Myocyte (in vitro differentiated cells): ENCODE measurements at places on chromosomes 13 and 19.

DNA sequence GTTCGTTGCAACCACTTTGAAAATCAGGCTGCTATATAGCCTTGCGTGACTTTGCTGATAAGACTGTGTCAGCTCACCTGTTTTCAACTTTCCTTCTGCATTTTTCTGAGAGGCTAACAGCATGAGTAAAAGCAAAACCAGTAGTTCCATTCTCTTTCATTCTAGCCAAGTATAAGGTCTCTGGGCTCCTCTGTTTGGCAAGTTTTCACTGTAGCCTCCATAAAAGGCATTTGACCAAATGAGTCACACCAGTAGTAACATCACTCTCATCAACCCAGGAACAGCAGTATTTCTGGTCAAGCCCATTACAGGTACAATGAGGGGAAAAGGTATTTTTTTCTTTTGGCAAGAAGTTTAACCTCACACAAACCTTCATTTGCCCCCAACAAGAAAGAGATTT, 1149.8 kb upstream of the MIR17HG start:
- no peak for DNase-seq

DNA sequence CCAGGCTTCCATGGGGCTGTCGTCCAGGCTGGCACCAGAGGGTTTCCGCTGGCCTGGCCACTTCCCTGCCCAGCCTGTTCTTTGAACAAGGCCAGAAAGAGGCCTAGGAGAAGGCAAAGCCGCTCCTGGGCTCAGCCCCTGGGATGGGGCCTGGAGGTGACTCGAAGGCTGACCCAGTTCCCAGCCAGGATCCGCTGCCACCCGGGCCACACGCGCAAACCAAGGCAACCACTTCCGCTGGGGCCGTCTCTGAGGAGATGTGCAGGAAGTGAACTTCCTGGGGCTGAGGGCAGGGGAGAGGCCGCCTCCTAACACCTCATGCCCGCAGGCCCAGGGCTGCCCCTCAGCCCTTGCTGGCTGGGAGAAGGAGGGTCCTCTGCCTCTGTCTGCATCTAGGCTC, 15.2 kb downstream of the PLEKHF1 start:
- DNase-seq: no peak

- DNase-seq: no peak
Observed at GRCh38 chr13:65911546-65912193, 1318.5 kb downstream of the PCDH9 start.

- DNase-seq: no peak
Observed at GRCh38 chr13:110509971-110510786, 51.3 kb downstream of the RAB20 start.

GRCh38 chr19:2549701-2550191, 73.8 kb downstream of the GADD45B start:
- DNase-seq: peak; percentile 88

DNA sequence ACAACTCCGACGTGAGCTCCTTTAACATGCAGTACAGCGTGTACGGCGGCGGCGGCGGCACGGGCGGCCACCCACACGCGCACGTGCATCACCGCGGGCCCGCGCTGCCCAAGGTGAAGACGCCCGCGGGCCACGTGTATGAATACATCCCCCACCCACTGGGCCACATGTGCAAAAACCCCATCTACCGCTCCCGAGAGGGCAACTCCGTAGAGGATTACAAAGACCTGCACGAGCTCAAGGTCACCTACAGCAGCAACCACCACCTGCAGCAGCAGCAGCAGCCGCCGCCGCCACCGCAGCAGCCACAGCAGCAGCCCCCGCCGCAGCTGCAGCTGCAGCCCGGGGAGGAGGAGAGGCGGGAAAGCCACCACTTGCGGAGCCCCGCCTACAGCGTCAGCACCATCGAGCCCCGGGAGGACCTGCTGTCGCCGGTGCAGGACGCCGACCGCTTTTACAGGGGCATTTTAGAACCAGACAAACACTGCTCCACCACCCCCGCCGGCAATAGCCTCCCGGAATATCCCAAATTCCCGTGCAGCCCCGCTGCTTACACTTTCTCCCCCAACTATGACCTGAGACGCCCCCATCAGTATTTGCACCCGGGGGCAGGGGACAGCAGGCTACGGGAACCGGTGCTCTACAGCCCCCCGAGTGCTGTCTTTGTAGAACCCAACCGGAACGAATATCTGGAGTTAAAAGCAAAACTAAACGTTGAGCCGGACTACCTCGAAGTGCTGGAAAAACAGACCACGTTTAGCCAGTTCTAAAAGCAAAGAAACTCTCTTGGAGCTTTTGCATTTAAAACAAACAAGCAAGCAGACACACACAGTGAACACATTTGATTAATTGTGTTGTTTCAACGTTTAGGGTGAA, 6.6 kb downstream of the SLITRK5 start:
- no peak for DNase-seq

- DNase-seq: no peak
Observed at GRCh38 chr19:16048583-16048982, 27.7 kb upstream of the TPM4 start.

GRCh38 chr13:83221813-83222241, 660.4 kb downstream of the SLITRK1 start:
- DNase-seq: peak; percentile 54

DNA sequence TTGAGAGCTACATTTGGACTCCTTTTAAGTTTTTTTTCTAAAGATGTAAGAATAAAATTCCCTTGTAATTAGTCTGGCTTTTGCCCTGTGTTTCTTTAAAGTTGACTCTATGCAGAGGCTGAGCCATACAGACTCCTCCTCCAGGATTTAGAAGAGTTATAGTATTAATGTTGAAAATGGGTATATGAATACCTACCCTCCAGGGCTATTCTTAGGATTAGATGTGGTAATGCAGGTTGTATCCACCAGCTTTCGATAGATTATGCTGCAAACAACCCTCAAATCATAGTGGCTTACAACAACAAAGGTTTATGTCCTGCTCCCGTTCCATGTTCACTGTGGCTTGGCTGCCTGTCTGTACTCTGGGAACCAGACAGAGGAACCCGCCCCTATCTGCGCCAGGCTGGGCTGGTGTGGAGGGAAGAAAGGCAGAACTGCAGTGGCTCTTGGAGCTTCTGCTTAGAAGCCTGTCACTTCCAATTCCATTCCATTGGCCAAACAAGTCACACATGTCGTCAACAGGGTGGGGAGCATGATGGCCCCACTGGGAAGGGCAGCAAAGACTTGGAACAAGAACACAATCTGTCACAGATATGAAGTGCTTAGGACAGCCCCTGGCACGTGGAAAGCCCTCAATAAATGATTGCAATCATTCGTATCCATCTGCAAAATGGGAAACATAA, 290.8 kb downstream of the FOXO1 start:
- DNase-seq: peak; percentile 38

DNA sequence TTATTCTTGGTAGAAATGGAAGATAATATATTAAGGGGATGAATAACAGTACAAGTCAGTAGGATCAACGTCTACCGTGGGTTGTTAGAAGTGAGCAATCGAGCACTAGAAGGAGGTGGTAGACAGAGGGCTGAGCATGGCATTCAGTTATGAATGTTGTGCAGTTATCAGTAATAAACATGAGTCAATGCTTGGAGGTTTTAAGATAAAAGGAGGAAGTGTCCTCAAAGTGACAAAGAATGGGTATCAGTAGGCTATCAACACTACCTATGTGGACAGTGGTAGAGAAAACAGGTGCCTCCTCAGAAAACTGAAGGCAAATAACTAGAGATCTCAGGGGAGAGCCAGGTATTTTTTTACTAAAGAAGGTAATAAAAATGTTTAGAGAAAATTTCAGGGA, 1607.0 kb downstream of the PCDH9 start:
- no peak for DNase-seq

GRCh38 chr19:53991224-53992113, at the start of gene CACNG6:
CACNG6 (plus strand) TSS chr19:53991637; CDS start chr19:53992878, 1,241 bp downstream.
- peak; percentile 86 for DNase-seq

- no peak for DNase-seq
Observed at GRCh38 chr13:57933606-57934005, 302.1 kb downstream of the PCDH17 start.

- DNase-seq: no peak
Observed at GRCh38 chr19:10881403-10882107, 10.2 kb downstream of the CARM1 start.

- no peak for DNase-seq
Observed at GRCh38 chr19:45653634-45654033, 14.4 kb upstream of the GIPR start.

DNA sequence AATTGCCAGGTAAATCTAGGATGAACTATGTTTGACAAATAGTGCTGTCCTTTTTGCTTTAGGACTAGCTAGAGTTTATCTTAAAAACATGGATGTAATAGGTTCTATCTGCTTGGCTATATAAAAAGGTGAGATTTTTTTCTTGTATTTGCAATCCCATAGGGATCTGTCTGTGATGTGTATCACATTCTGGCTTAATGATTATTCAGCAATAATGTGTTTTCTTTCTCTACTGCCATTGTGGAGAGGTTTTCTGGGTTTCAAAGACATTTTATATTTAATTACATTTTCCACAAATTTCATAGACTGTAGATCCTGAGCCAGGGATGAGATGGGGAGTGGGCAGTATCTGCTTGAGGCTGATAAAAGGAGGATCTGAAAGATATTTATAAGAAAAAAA, 277.8 kb upstream of the SLITRK5 start:
- no peak for DNase-seq

DNA sequence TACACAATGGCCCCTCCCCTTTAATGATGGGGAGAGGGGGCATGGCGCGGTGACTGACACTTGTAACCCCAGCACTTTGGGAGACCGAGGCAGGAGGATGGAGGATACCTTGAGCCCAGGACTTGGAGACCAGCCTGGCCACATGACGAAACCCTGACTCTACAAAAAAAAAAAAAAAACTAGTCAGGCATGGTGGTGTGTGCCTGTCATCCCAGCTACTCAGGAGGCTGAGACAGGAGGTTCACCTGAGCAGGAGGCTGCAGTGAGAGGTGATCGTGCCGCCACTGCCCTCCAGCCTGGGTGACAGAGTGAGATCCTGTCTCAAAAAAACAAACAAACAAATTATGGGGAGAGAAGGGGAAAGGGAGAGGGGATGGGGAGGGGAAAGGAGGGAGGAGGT, 13.8 kb upstream of the ZBTB7A start:
- no peak for DNase-seq

- no peak for DNase-seq
Observed at GRCh38 chr19:11617180-11618062, 20.1 kb downstream of the ZNF627 start.

DNA sequence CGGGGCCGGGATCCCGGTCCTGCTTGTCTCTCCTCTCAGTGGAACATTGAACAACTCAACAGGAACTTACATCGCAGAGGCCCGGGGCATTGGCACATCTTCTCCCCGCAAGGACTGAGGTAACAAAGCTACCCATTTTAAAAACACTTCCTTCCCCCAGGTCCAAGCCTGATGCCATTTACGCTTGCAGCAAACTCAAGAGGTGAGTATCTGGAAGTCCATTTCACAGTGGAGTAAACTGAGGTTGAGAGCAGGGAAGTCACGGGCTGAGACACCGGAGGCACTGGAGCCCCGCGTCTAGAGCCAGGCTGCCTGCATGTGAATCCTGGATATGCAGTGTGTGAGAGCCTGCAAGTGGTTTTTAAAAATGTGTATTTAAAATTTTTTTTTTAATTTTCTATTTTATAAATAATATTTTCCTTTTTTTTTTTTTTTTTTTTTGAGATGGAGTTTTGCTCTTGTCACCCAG, 492 bp upstream of the PGLYRP1 start:
- no peak for DNase-seq

DNA sequence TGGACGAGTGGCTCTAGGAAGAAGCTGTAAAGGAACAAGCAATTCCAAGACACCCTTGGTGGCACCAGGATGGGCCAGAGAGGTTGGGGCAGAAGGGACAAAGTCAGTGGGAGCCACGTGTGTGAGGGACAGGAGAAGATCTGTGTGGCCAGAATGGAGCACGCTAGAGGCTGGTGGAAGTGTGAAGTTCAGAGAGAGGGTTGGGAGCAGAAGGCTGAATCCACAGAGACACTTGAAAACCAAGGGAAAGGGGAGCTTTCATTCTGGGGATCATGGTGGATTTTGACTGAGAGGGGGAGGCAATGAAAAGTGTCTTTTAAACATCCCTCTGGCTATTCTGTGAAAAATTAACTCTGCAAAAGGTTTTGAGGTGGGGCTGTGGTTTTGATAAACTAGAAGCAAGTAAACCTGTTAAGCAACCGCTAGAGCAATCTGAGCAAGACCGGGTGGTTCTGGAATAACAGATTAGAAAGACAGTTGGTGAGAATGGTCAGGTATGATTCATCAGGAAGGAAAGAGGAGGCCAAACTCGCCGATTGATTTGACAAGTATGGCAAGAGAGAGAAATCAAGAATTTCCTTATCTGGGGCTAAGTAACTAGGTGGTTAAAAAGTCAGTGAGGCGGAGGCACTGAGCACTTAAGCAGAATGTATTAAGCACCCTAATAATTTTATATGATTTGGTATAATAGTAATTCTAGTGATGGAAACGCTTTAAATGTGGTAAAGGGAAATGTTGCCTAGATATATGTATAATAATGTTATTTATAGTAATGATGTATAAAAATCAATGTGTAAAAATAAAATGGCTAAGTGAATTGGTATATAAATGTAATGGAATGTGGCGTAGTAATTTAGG, 140.0 kb downstream of the MYO16 start:
- no peak for DNase-seq

- DNase-seq: no peak
Observed at GRCh38 chr13:110559429-110559943, 2.0 kb downstream of the RAB20 start.

DNA sequence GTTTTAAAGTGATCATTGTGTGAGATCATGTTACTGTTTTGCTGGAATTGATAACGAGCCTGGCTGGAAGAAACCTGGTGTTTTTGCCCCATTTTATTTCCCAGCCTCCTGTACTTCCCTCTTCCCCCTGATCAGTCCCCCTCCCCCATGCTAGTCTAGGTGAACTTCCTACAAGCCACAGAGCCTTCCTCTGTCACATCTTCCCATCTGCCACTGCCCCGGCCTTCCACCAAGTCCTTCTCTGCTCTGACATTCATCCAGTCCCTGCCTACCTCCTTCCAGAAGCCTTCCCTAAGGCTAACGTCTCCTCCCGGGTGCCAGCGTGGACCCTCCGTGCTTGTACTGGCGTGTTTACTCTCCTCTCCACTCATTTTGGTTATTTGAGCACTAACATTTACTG, 14.3 kb downstream of the FARP1 start:
- DNase-seq: no peak

DNA sequence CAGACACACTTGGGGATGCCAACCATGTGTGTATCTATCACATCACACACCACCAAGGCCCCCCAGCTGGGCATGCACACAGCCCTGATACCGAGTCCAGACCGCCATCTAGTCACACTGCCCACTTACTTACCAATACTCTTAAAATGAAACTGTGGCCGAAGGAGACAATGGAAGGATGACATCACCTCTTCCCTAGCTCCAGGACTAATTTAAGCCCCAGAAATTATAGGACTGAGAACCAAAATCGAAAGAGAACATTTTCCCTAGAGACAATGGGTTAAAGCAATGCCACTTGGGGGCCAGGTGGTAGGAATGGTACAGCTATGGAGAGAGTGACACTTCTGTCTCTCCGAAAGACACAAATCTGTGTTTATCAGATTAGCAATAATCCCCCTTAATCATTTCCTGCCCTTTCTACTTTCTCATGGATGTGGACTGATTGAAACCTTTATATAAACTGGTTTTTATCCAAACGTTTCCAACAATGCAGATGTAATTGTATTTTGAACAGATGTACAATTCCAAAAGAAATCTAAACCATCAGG, 663 bp upstream of the GGACT start:
- no peak for DNase-seq
